ENCODE measurements at places on chromosomes 13 and 19.
A peak's percentile ranks its signal among the peaks of the same experiment; 100 is the strongest.

DNA sequence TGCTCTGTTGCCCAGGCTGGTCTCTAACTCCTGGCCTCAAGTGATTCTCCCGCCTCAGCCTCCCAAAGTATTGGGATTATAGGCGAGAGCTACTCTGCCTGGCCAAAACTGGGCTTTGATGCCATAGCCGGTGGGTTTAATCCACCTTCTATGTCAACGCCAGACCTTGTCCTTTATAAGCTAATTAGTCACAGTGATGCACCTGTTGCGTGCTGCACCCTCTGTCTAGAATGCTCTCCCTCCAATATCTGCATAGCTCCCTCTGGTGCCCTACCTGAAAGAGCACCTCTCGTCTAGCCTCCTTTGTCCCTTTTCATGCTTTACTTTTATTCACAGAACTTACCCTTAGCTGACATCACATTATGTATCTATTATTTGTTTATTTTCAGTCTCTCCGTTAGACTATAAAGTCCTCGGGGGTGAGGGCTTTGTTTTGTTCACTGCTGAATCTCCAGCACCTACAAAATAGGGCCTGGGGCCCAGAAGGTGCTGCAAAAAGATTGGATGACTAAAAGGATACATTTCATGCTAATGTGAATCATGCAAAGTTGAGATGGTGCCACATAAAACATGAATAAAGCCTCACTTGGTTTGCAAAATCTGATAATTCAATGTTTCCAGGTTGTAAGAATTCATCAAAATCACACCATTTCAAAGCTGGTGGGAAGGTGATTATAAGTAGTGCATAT is 148.1 kb downstream of the USP12 start:
- DNase-seq: no peak

DNA sequence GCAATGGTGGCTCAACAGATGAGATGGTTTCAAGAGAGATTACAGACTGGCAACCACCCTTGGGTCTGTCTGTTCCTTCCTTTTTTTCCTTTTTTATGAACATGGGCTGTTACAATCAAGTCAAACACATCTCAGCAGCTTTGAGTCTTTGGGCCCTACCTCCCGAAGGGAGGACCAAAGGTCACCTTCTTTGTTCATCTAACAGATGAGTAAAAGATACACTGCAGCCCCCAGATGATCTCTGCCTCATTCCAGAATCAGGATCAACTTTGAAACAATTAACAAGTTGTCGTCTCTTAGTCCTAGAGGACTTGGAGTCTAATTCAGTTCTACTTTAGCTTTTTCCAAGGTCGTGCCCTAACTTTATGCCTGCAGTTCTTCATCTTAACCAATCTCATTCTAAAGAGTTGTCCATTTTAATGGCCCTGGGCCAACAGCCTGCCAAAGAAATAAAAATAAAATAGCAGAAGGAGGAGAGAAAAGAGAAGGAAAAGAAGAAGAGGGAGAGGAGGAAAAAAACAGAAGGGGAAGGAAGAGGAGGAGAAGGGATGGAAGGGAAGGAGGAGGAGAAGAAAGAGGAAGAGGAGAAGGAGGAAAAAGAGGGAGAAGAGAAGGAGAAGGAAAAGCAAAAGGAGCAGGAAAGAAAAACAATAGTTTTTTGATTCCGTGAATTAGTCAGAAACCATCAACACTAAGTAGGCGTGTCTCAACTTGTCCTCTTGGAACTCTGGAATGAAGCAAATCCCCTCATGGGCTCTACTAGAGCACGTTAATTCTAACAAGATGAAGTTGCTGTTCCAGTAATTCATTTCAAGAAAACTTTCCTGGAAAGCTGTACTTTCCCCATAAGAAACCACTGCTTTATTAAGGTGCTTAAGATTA is 281.2 kb downstream of the FOXO1 start:
- DNase-seq: no peak

DNA sequence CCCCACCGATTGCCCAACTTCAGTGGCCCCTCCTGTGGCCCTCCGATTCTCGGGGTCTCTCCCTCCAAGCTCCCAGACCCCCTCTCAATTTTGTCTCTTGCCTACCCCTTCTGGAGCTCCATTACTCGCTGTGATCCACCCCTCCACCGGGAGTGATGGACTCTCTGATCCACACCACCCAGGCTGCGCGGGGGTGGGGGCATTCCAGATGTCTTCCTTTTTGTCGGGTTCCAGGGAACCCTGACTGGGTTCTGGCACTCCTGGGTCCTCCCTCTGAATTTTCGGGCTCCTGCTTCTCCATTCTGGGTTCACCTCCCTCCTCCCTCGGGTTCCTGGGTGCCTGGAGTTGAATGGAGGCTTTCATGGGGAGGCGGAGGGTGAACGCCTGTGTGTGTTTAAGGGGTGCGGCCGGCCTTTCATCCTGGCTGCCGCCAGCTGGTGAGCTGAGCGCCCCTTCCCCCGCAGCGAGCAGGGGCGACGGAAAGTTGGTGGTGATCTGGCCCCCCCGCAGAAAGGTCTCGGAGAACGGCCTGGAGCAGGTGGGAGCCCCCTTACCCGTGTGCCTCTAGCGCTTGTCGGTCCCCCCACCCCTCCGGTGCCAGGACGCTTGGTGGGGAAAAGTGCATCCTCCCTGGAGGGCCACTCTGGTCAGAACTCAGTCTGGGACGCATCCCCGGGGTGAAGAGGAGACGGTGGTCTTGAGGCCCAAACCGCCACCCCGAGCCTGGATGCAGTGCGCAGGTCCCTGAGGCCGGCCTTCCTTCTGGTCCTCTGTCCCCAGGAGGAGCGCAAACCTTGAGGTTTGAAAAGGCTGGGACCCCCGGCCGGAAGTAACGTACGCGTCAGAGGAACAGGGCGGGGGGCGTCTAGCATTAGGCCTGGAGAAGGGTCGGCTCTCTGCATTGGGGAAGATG is 1.6 kb downstream of the MISP3 start:
- peak; percentile 39 for DNase-seq

- DNase-seq: peak; percentile 52
These were observed 8.6 kb upstream of the CEACAM6 start for GRCh38 chr19:41746593-41747227.

DNA sequence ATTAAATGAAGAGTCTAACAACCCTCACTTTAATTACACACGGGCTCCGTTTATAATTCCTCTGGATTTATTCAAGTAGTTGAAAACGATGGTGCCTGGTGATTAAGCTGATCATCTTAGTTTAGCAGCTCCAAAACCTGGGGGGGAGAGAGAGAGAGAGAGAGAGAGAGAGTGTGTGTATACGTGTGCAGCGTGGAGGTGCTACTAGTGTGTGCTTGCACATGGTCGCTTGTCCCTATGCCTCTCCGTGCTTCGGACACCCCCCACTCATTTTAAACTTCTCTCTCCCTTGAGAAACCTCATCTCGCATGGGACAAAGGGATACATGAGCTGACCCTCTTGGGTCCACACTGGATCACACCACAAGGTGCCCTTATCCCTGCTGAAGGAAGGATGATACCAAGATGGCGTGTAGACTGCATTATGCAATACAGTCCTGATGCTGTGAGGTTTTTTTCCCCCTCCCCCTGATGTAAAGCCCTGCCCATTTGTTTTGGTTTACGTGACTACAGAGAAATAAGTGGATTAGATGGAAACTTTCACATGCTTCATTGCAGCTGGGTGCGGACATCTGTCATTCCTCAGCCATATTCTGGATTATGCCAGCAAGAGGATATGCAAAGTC is 320.8 kb downstream of the ZNF536 start:
- peak; percentile 50 for DNase-seq

DNA sequence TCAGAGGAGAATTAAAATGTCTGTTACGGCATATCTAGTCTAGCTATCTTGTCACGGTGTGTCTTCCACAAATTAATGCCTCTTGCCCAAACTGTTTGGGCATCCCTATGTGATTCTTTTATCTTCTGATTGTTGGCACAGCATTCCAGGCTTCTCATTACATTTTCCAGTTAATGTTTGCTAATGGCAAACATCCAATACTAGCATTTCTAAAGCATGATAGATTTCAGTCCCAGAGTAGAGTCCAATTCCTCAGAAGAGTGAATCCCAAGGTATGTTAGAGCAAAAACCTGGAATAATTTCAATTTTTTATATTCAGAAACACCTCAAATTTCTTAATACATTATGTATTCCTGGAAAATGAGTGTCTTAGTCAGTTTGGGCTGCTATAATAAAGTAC is 684.5 kb upstream of the SLITRK1 start:
- DNase-seq: no peak

GRCh38 chr13:58994077-58994476 is 1169.7 kb downstream of the DIAPH3 start:
- DNase-seq: peak; percentile 24

- DNase-seq: peak; percentile 36
These were observed 113.3 kb downstream of the SIPA1L3 start for GRCh38 chr19:38020311-38020710.

DNA sequence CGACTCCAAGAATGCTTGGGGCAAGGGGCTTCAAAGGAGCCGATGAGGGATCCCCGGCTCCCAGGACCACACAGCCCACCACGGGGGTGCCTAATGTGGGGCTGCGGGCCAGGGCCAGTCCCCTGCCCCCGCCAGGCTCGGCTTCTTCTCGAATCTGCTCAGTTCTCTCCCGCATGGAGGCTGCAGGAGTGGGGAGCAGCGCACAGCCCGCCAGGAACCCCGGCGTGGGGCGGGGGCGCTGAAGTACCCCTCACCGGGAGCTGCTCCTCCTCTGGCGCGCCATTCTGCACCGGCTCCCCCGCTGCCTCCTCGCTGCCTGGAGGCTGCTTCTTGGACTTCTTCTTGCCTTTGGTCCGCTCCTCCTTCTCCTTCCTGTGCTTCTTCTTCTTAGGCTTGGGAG is 14.7 kb downstream of the IZUMO4 start:
- DNase-seq: no peak

GRCh38 chr19:16394681-16395375 is 70.2 kb downstream of the KLF2 start:
- no peak for DNase-seq

DNA sequence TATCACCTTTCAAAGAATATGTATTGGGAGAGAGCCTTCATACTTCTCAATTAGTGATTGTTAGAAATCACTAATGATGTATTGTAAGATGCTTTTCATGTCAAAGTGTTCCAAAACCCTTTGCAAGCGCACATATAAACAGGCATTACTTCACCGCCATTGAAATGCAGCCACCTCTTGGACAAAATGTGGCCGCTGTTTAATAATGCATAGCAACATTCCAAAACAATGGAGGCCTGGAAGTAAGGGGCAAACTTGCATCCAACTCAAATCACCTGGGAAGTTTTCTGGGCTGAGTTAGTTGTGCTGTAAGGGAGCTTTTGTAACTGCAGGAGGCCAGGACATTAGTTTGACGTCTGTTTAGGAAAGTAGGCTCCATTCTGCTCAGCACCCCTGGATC is 438.1 kb downstream of the FGF9 start:
- peak; percentile 33 for DNase-seq

GRCh38 chr19:29809795-29810503 is 1.8 kb upstream of the CCNE1 start:
- DNase-seq: no peak

DNA sequence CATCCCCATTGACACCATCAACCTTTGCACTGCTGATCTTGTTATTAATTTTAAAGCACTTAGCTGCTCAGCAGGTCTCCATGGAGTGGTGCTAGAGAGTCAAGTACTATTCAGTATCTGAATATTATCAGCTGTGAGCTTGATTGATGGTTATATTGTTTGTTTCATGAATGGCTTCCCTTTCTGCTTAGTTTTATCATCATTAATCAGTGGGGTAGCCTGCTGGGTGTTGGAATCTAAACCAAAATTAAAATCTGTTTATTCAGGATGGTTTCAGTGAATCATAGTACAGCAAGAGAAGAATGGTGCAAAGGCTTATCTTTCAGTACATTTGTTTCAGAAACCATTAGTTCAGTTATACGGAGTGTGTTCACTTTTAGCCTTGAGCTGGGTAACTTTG is 42.5 kb upstream of the SCEL start:
- DNase-seq: peak; percentile 67

DNA sequence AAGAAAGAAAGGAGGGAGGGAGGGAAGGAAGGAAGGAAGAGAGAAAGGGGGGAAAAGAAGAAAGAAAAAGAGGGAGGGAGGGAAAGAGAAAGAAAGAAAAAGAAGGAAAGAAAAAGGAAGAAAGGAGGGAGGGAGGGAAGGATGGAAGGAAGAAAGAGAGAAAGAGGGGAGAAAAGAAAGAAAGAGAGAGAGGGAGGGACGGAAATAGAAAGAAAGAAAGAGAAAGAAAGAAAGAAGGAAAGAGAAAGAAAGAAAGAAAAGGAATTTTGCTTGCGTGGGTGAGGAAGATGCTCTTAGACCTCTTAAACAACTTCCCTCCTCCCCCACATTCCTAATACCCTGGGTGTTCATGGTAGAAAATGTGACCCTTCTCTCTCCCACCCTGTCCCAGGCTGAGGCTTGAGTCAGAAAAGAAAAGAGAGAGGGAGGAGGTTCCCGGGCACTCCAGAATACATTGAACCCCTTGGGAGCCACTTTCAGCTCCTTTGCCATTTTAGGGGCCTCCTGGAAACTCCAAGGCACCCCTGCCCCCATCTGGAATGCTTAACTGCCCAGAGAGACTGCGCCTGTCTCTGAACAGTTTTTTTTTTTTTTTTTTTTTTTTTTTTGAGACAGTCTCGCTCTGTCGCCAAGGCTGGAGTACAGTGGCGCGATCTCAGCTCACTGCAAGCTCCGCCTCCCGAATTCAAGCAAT is 9.2 kb upstream of the KANK3 start:
- no peak for DNase-seq

DNA sequence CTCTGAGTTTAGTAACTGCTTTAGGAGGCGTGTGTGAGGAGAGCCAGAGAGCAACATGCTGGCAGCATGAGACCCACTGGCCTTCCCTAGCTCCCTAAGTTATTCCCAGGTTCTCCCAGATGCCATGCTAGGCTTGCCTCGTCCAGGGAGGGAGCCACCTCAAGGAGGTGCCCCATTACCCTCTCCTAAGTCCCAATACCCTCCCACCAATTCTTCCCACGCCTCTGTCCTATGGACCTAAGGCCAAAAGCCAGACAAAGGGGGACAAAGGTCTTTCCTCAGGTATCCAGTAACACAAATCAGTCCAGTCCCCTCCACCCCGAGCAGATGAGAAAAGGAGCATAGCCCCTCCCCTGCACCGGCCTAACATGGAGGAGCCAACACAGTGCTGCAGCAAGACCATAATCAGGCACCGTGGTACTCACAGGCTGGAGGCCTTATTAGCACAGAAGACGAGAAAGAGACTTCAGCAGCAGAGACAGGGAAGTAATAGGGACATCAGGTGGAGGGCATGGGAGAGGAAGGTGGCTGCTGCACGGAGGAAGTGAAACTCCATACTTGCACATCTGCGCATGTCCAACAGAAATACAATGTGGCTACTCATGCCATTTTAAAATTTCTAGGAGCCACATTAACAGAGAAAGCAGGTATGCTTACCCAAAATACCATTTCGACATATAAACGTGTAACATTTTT is 46.3 kb downstream of the BRD4 start:
- DNase-seq: no peak

- no peak for DNase-seq
These were observed 7.1 kb downstream of the ARID3A start for GRCh38 chr19:932648-933552.

DNA sequence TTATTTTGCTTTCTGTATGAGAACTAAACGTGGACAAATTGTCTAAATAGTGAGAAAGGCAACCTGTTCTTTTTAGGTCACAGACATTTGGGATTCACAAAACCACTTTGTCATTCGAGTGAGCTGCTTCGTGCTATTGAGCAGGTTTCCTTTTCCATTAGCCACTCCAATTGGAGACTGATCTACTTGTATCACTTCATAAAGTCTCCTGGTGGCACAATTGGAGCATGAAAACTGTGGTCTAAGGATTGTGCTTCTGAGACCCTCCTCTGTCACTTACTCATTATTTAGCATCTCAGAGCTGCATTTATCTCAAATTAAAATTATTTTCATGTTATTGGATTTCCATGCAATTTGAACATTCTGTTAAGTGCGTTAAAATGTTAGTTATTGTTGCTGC is 397.7 kb downstream of the TDRD3 start:
- DNase-seq: no peak

- no peak for DNase-seq
These were observed 58.8 kb downstream of the RYR1 start for GRCh38 chr19:38492181-38492813.
